GM03348 (cell line): ENCODE measurements at places on chromosomes 13 and 19.

DNA sequence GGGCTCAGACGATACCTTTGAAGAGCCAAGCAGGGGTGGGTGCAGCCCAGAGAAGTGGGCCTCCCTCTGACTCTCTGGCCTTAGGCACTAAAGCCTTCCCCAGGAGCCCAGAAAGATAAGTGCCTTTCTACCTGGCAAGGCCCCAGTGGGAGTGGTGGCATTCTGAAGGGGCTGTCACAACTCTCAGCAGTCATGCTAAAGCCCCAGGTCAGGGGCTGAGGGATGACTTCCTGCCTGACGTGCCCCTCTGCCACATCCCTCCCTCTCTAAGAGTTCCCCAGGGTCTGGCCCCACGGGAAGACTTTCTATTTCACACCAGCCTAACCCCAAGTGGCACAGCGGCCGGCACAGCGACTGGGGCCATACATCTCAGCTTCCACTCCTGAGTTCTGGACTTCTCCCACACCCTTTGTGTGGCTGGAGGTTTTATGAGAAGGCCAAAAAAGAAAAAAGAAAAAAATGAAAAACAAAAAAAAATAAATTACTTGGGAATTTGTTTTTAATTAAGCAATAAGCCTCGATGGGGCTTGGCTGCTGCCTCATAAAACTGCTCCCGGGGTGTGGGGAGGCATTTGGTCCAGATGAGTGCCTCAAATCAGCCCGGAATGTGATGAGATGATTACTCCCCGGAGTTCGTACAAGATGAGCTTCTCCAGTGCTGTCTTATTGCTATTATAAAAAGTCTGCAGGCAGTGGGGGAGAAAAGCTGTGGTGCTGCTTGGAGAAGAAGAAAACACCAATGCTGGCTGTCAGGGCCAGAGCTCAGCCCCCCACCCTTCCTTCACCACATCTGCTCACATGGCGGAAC is 28.5 kb upstream of the PLEKHF1 start:
- peak; percentile 43 for DNase-seq

- no peak for DNase-seq
Measured at GRCh38 chr13:112709825-112710783, 20.3 kb downstream of the ATP11A start.

- DNase-seq, result peak; percentile 55
Measured at GRCh38 chr13:67147342-67148133, 82.6 kb downstream of the PCDH9 start.

DNA sequence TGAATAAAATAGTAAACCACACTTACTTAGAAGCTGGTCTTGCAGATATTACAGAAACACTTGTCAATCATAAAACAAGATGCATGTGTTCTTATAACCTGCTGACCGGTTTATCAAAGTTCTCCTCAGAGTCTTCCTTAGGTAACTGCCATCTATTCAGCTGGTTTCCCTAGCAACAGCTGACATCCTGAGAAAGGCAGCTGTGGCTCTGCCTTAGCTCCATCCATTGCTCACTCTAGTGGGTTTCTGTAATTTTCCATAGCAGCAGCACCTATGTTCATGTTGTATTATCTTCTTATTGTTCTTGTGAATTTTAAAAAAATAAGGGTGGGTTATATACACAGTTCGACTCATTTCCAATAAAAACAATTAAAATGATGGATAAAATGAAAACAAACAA is 87.8 kb downstream of the RAP2A start:
- DNase-seq, result no peak

DNA sequence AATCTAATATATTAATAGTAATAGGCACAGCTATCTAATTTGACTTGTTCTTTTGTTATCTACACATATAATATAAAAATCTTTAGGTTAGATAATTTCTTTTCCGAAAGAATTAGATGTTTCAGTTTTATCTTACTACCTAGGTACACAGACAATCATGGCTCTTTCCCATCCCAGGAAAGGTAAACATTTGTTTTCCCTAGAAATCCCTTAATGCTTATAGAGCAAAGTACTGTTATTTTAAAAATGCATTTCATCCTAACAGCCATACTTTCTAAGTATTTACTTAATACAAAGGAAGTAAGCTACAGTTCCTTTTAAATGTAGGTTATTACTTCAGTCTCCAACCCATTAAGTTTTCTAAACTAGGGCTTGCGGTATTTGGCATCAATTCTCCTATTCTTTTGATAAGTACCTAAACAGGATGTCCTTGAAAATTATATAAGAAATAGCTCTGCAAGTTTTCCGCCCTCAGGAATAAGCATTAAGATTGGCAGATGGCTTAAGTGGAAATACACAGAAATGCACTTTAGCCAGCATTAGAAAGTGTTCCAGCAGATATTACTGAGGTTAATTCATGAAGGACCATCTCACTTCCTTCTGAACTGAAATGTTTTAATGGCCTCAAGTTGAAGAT is 616.2 kb upstream of the SPRY2 start:
- no peak for DNase-seq

- no peak for DNase-seq
Measured at GRCh38 chr13:114001331-114002008, 27.6 kb upstream of the C13orf46 start.

DNA sequence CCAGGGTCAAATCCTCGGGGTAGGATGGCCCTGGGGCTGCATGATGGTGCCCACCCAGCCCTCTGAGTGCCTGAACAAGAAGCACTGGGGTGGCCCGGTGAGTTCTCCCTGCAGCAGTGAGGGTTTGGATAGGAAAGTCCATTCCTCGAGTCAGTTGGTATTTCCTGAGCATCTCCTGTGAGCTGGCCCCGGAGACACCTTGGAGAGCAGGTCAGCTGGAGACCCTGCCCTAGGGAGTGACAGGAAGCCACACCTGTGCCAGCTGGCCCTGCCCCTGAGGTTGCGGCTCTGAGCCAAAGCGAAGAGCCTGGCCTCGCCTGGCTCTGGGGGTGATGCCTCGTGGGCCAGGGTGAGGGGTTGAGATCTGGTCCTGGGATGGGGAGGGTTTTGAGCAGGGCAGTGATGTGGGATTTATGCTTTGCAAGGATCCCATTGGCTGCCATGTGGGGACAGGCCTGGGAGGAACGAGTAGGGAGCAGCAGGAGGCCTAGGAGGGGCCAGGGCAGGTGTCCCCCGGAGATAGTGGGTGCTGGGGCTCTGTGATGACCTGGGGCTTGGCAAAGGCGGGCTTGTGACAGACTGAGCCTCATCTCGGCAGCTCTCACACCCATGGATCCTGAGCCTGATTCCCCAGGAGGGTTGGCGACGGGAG is 16.0 kb downstream of the CRTC1 start:
- DNase-seq, result no peak

GRCh38 chr19:2275588-2276428 is 6.2 kb downstream of the PEAK3 start:
- no peak for DNase-seq

DNA sequence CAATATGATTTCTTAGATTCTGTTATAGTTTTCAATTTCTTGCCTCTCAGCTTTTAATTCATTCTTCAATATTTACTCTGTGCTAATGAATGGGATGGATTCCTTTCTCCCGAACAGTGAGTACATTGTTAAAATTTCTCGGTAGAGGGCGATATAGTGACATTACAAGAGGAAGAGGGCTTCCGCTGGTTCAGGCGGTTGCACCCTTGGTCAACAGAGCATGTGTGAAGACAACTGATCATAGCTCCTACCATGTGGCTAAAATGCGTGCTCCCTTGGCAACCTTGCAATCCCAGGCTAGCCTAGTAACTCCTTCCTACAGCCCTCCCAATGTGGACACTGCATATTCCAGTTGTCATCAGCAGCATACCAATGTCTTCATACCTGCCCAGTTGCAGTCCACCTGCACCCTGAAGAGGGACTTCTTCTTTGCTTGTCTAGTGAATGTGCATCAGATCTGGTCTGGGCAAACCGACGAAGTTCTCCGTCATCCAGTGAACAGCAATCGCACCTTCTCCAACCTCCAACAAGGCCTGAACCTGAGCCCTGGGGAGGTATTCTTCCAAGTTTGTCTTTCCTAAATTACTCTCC is 653.0 kb upstream of the GPC6 start:
- DNase-seq, result peak; percentile 7

GRCh38 chr19:53332484-53332883 is 1.1 kb upstream of the ZNF845 start:
- DNase-seq, result no peak

DNA sequence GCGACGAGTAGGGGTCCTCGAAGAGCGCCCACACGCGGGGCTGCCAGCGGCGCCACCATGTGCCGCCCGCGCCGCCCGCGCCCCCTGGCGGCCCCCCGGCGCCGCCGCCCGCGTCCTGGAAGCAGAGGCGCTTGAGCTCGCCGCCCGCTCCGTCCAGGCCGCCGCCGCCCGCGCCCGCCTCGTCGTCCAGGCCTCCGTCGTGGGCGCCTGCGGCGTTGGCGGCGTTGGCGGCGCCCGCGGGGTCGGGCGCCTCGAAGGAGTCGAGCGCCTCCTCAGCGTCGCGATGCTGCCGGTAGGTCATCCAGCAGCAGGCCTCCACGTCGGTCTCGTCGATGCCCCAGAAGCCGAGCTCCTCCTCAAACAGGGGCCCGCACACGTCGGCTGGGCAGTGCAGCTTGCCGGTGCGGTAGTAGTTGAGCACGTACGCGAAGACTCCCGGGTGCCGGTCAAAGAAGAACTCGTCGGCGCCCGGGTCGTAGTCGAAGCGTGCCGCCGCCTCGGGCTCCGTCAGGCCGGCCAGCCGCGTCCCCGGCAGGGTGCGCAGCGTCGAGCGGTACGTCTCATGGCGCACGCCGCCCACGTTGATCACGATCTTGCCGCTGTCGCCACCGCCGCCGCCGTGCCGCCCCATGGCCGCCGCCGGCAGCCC is 829 bp downstream of the KCNC3 start:
- no peak for DNase-seq

DNA sequence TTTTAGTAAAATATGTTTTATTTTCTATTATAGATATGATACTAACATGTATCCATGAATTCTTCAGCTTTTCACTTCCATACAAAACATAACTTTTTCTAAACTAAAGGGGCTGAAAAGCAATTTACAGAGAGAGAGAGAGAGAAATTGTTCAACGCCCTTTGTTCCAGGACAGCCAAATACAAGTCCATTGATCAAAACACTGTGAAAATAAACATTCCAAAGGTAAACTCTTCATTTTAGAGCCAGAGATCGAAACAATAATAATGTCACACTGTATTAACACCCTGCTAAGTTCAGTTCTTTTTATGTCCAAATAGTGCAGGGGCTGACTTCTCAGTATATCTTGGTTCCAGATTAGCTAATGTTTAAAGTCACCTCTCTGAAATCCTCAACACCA is 516.2 kb upstream of the ATXN8OS start:
- DNase-seq, result no peak

- no peak for DNase-seq
Measured at GRCh38 chr19:6866741-6867151, 20.6 kb upstream of the ADGRE1 start.

DNA sequence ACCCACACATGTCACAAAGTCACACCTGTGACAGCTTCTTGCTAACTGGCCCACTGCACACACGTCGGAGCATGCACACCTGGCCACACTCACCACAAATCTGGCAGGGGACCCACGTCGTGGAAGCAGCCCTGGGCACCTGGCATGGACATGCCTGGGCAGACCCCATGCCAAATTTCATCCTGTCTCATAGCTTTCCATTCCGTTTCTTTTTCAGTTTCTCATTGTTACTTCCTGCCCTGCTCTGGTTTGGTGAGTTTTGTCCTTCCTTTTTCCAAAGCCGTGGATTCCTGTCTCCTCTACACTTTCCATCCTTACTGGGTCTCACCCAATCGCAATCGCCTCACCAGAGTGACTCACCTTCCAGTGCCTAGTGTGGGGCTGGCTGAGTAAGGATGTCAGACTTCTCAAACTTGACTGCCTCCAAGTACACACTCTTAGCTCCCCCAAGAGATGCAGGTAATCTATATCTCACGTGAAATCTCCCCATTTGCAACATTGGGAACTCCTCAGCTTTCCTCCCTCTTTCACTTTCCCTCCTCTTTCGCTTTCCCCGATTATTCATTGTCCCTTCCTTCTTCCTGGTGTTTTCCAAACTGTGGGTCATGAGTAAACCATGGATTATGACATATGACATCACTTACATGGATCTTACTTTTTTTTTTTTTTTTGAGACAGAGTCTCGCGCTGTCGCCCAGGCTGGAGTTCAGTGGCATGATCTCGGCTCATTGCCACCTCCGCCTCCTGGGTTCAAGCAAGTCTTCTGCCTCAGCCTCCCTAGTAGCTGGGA is 1.6 kb upstream of the BBC3 start:
- DNase-seq, result peak; percentile 59

- DNase-seq, result peak; percentile 57
Measured at GRCh38 chr19:48480558-48481500, 11.7 kb downstream of the CYTH2 start.

DNA sequence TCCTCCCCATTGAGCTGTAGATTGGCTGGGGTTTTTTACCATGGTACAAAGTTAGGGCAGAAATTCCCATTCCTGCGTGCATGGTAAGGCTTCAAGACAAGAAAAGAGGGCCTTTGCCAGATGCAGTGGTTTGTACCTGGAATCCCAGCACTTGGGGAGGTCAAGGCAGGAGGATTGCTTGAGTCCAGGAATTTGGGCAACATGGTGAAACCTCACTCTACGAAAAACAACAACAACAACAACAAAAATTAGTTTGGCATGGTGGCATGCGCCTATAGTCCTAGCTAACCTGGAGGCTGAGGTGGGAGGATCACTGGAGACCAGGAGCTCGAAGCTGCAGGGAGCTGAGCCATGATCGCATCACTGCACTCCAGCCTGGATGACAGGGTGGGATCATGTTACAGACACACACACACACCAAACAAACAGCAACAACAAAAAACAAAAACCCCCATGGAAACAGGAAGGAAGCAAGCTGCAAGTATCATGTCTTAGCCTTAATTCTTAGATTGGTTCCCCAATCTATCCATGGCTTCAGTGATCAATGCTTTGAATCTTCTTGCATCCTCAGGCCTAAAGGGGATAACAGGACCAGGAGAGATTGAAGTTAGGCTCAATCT is 5.5 kb upstream of the WTIP start:
- DNase-seq, result no peak

GRCh38 chr13:63299866-63300394 is 1884.3 kb upstream of the PCDH20 start:
- no peak for DNase-seq

- DNase-seq, result no peak
Measured at GRCh38 chr13:43036351-43037250, 13.2 kb downstream of the DNAJC15 start.

- peak; percentile 36 for DNase-seq
Measured at GRCh38 chr13:65292488-65292901, 1937.6 kb downstream of the PCDH9 start.

- DNase-seq, result no peak
Measured at GRCh38 chr13:111999352-111999751, 67.6 kb upstream of the SOX1 start.
